Heart right ventricle (tissue), 16 donors: ENCODE measurements at places on chromosomes 3 and 15.

DNA sequence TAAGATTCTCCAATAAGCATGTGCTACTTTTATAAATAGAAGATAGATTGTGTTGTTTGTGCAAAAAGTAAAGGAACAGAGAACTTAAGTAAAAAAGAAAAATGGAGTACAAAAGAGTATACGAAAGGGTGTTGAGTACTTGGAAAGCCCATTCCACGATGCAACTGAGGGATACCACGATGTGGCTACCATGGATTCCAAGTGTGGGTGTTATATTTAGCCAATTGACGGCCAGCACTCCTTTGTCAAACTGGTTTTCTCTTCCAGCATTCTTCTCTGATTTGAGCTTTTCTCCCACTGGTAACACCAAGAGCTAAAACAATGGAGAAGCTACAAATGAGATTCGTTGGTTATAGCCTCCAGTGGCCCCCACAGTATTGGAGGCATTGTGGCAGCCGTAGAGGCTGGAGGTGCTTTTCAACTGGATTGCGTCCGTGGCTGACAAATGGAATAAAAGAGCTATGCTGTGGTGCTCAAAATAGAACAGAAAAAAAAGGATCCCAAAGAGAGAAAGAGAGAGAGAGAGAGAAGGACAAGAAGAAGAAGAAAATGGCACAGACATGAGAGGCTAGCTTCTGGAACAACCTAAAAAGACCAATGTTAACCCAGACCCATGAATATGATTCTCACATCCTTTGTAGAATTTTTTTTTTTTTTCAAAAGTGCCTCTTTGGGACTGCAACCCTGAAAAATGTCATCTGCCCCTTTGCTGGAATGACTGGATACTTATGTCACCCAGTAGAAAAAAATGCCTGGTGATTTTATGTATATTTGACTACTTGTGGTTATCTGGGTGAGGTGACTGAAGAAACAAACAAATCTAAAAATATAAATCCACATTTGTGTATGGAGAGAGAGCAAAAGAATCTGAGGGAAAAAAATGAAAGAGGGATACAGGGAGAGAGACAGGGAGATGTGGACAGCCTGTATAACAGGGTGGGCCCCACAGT is 345.1 kb downstream of the RORA start:
- no peak for DNase-seq

DNA sequence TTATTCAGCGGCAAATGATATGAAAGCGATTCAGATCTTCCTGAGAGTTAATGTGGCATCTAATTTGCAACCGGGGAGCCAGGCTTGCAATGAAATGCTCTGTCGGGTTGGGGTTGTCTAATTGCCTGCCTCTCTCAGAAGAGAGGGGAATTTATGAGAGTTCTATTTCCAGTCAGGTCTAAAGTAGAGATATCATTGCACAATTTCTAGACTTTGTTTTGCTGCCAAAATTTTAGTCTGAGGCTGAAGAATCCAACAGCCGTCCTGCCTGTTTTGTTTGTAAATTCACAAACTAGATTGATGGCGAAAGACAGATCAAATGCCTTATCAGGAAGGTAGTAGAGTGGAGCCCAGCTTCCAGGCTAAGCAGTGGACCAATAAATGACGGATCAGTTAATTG is 610 bp downstream of the LIPC start:
- DNase-seq = no peak

GRCh38 chr15:84752700-84753099 is 4.3 kb downstream of the ZNF592 start:
- DNase-seq = no peak

DNA sequence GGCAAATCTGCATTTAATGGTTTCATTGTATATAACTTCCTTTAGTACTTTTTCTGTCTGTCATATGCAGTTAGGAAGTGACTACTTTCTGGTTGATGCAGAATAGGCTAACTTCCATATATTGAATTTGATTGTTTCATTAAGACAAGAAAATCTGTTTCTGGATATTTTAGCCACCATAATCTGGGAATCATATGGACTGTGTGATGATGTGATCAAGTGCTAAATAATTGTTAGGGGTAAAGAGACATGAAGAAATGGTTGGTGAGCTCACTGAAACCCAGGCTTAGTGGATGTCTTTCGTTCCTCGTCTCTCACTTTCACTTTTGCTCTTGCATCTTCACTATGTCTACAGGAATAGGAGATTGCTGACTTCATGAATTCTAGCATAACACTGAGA is 3.5 kb upstream of the MNS1 start:
- no peak for DNase-seq

GRCh38 chr3:18069568-18069967 is 327.1 kb upstream of the TBC1D5 start:
- no peak for DNase-seq

GRCh38 chr15:45095661-45096060 is 18.3 kb downstream of the DUOX2 start:
- no peak for DNase-seq

DNA sequence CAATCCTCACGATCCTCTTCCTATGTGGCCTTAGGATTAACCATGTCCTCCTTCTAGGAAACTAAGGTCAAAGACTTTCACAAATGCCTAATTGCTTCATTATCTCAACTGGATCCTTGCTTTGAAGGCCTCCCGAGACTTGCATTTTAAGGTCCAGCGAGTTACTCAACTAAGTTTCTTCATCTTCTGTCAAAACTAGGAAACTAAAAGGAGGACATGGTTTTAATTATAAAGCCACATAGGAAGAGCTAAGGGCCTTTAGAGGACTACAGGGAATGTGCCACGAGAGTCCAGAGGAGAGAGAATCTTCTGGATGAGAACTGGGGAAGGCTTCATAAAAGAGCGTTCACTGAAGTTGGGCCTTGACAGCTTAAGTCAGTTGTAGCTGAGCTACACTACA is 87.8 kb upstream of the LPP start:
- no peak for DNase-seq

DNA sequence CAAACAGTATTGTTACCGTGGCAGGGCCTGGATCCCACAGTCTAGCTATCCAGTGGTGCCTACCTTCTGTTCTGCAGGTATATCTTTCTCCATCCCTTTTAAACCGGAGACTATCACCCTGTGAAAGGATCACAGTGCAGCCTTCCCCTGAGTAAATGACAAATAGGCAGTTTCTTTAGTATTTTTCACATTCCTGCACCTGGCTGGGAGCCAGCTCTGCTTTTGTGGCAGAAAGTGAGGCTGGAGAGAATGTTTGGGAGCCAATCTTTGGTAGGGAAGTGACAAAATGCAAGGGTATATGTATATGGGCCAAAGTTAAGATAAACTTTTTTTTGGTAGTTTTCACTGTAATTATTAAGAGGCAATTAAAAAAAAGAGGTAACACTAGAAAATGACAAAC is 54.8 kb downstream of the ARHGEF26 start:
- no peak for DNase-seq

DNA sequence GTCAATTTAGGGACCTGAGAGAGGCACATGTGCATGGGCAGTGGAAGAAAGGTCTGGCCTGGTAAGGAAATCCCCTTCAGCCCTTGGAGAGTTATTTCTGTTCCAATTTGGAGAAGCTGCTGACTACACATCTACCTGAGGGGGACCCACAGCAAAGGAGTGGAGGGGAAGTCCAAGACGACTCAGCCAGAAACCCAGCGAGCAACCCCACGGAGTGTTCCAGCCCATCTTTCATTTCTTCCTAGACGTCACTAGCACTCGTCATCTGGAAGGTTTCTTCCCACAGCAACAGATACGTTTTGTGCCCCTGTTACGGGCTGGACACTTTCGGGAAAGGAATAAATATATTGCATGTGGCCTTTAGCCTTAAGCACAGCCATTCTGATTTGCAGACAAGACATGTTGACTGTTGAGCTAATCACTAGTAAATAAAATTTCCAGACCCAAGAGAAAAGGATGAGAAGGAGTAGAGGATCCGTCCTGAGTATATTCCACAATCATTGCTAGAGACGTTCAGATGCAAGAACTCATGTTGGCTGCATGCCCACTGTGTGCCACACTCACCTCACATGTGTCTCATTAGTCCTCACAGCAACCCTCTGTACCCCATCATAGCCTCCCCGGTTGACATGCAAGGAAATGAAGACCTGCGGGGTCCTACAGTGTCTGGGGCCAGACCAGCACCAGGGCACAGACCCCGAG is 7.8 kb upstream of the FAM174B start:
- DNase-seq = no peak

DNA sequence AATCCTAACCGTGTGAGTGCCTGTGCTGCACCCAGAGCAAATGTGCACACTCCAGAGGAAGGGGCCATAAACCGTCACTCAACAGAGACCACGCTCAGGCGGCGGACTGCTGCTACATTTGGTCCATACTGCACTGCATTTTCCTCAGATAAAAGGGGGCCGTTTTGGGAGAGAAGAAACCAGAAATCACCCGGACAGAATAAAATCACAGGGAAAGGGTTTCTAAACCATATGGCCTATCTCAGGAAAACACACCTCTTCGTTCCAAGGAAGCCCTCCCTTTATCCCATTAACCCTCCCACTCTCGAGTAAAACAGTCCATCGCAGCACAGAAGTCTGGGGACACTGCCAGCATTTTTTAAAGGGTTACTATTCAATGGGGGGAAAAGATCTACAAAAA is 7.6 kb downstream of the IL17RD start:
- DNase-seq = no peak

DNA sequence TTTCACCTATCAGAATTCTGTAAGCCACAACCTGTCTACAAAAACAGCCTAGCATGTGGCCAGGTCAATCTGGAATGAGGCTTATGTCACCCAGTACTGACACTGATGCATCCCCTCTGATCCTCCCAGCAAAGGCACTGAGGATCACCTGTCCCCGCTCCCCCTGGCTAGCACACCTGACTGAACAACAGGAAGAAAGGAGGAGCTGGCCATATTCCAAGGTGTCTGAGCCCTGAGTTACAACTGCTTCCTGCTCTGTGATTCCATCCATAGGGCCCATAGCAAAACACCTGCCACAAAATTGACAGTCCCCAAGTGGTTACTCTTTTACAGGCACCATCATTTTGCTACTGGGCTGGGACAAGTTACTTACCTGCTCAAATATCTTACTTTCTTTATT is 555.5 kb upstream of the CFAP20DC start:
- no peak for DNase-seq
